Neural crest cell (in vitro differentiated cells): ENCODE measurements at places on chromosomes 12 and 14. TPM values are rescaled to one million over a fixed set of nuclear protein-coding genes. Genes with fewer than 3 reads are reported as not detected.

The AKAP5 gene
- 1.3 and 1.4 TPM in 2 replicates for total RNA-seq

- DNase-seq = no peak
- H3K27me3 ChIP-seq = no peaks in the 10 kb centered on the region
- H3K4me1 ChIP-seq = no peaks in the 10 kb centered on the region
Observed at GRCh38 chr12:96719660-96720362, 187.2 kb upstream of the NEDD1 start.

DNA sequence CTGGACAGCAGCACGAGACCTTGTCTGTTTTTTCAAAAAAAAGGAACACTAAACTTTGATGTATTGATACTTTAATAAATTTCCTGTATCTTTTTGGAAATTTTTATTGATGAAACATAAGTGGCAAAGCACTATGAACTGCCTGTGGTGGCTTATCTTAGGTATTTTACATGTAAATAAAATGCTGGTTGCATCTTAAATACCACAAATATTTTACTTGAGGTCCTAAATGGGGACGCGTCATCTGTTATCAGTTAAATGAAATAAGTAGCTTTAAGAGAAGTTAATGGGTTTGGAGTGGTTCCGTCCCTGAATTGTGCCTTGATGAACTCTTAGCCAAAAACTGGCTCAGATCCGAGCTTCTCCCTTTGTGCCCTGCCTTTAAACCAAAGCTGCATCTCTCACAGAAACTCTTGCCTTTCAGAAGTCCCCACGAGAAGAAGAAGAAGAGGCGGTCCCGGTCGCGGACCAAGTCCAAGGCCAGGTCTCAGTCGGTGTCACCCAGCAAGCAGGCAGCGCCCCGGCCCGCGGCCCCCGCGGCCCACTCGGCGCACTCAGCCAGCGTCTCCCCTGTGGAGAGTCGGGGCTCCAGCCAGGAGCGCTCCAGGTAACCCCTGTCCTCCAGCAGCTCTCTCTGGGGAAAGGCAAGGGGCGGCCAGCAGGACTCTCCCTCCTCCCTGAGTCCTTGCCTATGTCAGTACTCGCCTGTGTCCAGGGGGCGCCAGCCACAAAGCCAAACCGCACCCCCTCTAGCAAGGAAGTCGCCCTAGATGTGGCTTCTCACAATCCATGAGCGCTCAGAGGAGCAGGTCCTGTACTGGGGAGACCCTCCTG is 31.2 kb upstream of the MMP17 start:
- no peak overlapping the region for H3K27ac ChIP-seq
- peaks cover 24% of the 10 kb centered on the region for H3K36me3 ChIP-seq
- H3K4me1 ChIP-seq = peaks cover 15% of the 10 kb centered on the region
- no peak for DNase-seq
- no peak overlapping the region for H3K4me3 ChIP-seq
- H3K27me3 ChIP-seq = no peaks in the 10 kb centered on the region

- no peaks in the 10 kb centered on the region for H3K27me3 ChIP-seq
- H3K36me3 ChIP-seq = no peaks in the 10 kb centered on the region
- DNase-seq = no peak
- H3K4me3 ChIP-seq = no peak overlapping the region
Observed at GRCh38 chr14:38583471-38583870, 327.6 kb upstream of the CLEC14A start.

- no peak for DNase-seq
- no peak overlapping the region for H3K27ac ChIP-seq
- H3K36me3 ChIP-seq = no peaks in the 10 kb centered on the region
Observed at GRCh38 chr12:92186038-92186470, 40.4 kb upstream of the BTG1 start.
